ENCODE measurements at places on chromosomes 2 and 18. TPM values are rescaled to one million over a fixed set of nuclear protein-coding genes. Genes with fewer than 3 reads are reported as not detected.

DNA sequence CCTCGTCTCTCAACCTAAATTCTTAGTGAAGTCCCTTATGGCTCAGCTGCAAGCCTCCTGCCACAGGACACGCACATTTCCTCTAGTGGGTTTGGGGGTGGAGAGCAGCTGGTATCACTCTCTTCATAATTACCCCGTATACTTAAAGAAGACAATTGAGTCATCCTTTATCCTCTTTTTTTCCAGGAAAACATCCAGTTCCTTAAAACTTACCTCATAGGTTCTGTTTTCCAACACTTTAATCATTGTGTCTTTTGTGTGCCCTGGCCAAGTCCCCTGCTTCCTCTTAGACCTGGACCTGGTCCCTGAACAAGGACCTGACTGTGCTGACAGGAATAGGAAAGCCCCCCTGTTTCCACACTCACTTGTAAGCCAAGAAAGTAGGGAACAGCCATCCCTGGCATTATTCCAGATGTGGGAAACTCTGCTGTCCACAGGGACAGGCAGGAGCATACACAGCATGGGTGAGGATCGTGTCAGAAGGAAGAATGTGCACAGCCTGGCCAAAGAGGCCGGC lies 42.3 kb upstream of the MYO1B start:
- no peak for DNase-seq

GRCh38 chr18:49510393-49511115 lies 23.5 kb upstream of the C18orf32 start:
- peak; percentile 37 for DNase-seq

DNA sequence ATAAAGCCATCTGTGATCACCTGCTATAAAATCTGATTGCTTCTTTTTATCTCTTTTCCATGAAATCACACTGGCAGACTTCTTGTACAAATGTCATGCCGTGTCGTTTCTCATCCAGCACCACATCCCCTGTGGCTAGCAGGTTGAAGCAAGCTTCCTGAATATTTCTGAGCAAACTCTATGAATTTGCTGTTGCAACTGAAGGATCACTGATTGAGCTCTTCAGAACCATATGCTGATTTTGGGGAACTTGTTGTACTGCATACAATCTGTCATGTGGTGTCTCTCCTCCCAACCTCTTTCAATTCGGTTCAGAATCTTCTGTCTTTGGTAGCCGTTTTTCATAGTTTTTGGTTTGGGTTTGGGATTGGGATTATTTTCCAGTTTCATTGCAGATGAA lies 57.7 kb upstream of the RBMS1 start:
- no peak for DNase-seq

- DNase-seq: no peak
These were observed 162.5 kb upstream of the TMEFF2 start for GRCh38 chr2:192357217-192357616.

NMS gene
- not detected for total RNA-seq

EML6 gene
- total RNA-seq: 1.0 TPM

- DNase-seq: peak; percentile 68
These were observed 664 bp downstream of the NETO1 start for GRCh38 chr18:72866901-72867745.

PRSS56 gene
- total RNA-seq: not detected

GRCh38 chr2:18651842-18652774 lies 62.7 kb upstream of the NT5C1B start:
- no peak for DNase-seq

APOB gene
- 0.07 TPM for total RNA-seq

DNA sequence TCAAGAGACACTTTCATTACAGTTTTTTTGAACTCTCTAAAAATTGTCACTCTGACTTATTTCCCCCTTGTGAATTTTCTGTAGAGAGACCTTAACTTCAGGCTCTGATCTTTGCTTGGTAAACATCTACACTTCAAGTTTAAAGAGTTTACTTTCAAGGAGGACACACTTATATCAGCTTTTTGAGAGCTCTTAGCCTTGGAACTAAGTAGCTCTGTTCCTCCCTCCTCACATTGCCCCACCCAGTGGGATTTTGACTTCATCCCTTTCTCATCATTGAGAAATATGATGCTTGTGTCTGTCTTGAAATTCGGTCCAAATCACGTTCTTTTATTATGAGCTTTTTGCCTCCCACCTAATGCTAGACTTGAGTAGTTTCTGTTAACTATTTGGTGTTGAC lies 433.4 kb upstream of the MEIS1 start:
- no peak for DNase-seq

ATF2 gene
- 43.7 TPM for total RNA-seq

- no peak for DNase-seq
These were observed 62.9 kb downstream of the ZNF521 start for GRCh38 chr18:25289001-25289631.

ITGA6 gene
- total RNA-seq: 90.7 TPM

CROCC2 gene
- not detected for total RNA-seq

DNA sequence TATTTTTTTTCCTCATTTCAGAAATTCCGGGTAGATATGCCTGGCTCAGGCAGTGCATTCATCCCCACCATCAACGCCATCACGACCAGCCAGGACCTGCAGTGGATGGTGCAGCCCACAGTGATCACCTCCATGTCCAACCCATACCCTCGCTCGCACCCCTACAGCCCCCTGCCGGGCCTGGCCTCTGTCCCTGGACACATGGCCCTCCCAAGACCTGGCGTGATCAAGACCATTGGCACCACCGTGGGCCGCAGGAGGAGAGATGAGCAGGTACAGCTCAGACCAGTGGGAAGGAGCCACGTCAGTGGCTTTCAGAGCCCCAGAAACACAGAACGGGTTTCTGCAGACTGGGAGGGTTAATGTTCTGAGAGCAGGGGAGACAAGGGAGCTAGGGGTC lies 11.4 kb downstream of the FOSL2 start:
- no peak for DNase-seq

DNA sequence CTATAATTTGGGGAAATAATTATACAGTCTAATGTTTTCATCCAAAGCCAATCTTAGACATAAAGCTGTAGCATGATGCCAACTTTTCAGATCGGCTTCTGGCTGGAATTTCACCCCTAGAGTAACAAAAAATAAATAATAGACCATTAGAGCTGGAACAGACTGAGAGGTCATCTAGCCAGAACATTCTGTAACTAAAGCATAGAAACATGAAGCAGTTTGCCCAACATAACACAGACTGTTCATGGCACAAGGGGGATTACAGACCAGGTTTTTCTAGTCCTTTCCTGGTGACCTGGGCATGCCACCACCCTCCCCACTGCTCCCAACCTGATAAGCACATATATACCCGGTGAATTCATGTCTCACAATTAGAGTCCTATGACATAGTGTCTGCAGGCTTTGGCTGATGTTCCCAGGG lies 116.4 kb upstream of the PPP1CB start:
- DNase-seq: no peak

MALL gene
- total RNA-seq: 5.1 TPM

MAPRE3 gene
- total RNA-seq: 0.42 TPM

DNA sequence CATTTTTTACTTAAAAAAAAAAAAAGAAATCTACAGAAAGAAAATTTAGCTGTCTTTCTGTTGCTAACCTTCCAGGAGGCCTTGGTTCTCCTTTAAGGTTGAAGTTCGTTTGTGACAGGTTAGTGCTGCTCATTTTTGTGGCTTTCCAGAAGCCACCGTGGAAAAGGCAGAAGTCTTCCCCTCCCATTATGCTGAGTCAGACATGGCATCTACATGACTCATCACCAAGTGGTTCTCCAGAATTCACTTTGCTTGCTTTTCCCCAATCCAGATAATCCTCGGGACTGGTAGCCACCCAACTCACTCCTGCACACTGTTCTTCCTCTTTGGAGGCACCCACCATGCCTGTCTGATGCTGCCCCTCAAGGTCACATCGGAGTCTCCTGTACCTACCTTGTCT lies 228.7 kb downstream of the PIK3C3 start:
- no peak for DNase-seq

STPG4 gene
- total RNA-seq: not detected

DNA sequence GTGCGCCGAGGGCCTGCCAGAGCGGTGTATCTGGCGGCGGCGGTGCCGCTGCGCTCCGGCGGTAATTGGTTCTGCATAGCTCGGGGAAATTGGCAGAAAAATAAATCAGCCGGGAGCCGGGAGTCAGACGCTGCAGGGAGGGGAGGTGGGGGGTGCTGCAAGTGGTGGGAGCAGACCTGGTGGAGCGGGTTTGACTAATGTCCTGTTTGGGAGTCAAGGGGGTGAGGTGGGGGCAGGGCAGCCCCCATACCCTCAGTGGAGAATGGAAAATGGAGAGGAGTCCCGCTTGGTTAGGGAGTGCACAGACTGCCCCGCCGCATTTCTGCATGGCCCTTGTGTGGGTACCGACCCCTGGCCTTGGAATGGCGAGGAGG lies 107.3 kb downstream of the DYSF start:
- peak; percentile 67 for DNase-seq

VWA3B gene
- 1.0 TPM for total RNA-seq

- no peak for DNase-seq
These were observed 50.6 kb upstream of the ZEB2 start for GRCh38 chr2:144570566-144570965.

- DNase-seq: no peak
These were observed 37.0 kb downstream of the TPRKB start for GRCh38 chr2:73700131-73700611.

AQP12B gene
- not detected for total RNA-seq

DNA sequence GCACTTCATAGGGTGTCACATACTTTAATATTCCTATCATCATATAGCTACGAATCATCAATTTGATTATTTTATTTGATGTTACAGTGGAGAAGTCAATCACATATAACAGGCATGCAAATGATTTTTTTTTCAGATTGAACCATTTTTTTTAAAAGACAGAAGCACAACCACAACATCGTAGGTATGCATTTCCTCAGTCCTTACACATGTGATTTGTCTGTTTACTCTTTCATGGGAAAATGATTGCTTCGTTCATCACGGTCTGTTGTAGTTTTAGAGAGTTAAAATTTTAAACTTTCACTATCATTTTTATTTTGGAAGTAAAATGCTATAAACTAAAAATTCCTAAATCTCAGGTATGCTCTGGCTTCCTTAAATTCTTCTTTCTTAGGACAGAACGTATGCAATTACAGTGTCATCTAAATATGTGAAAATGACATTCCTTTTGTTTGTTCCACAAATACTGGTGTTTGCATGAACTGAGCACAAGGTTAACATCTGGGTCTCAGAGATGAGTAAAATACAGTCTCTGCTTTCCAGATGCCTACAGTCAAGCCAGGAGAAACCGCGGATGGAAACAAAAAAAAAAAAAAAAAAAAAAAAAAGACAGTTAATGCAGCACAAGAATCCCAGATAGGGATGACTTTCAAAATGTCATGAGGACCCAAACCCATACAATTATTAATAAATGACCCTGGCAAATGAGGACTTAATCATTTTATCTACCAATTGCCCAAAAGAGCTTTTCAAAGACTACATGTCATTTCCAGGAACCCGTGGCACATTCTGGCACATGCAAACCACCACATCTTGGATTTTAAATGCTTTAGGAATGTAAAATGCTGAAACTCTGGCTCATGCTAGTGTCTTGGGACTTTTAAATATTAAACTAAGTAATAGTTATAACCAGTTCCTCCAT lies 201.2 kb downstream of the LRP1B start:
- DNase-seq: no peak

DNA sequence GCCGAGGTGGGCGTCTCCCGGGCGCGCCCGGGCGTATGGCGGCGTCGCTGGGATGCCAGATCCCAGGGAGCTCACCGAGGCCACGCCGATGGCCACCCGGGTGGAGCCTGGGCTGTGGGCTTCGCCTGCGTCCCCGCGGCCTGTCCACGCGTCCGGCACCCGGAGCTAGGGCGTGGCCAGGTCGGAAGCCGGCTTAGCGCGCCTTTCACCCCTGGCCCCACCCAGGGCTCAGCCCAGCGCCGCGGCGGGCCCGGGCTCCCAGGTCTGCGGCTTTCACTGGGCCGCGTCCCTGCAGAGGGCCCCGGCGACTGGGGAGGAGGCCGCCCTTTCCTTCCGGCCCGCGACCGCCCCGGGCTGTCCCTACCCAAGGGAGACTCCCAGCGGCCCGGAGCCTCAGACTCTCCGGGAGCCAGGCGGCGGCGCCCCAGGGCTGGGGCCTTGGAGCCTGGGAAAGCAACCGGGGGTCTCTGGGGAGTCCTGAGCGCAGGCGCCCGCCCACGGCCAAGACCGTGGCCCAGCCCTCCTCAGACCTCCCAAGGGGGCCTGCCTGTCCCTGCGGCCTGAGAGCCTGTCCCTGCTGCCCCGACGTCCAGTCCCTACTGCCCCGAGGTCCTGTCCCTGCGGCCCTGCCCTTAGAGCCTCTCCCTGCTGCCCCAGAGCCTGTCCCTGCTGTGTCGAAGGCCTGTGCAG lies 36.3 kb upstream of the ITM2C start:
- DNase-seq: peak; percentile 55

GRCh38 chr2:218017211-218018053 lies 14.6 kb upstream of the TNS1 start:
- DNase-seq: no peak

- DNase-seq: no peak
These were observed 1008.5 kb upstream of the FANCL start for GRCh38 chr2:59249441-59250306.

GRCh38 chr2:100135415-100135814 lies 7.0 kb downstream of the AFF3 start:
- no peak for DNase-seq

CRACDL gene
- total RNA-seq: 0.24 TPM

EHBP1 gene
- 18.8 TPM for total RNA-seq

DNA sequence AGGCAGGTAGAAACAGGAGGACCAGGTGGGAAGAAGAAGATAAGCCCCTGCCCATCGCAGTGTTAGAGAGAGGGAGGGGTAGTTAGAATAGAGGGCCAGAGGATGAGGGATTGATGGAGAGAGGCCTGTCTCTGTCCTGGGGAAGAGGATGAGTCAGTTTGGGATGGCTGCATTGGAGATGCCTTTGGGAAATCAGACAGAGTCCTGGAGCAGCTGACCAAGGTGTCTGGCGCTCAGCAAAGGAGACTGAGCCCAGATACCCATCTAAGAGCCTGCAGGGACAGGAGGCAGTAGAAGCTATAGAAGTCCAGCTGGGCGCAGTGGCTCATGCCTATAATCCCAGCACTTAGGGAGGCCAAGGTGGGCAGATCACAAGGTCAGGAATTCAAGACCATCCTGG lies 177.8 kb upstream of the HAAO start:
- DNase-seq: no peak

NYAP2 gene
- total RNA-seq: not detected

GRCh38 chr2:121897335-121897970 lies 142.0 kb downstream of the TSN start:
- peak; percentile 76 for DNase-seq

GRCh38 chr2:12270876-12271588 lies 445.7 kb upstream of the TRIB2 start:
- no peak for DNase-seq

GRCh38 chr18:77051581-77052296 lies 80.8 kb downstream of the MBP start:
- no peak for DNase-seq

DNA sequence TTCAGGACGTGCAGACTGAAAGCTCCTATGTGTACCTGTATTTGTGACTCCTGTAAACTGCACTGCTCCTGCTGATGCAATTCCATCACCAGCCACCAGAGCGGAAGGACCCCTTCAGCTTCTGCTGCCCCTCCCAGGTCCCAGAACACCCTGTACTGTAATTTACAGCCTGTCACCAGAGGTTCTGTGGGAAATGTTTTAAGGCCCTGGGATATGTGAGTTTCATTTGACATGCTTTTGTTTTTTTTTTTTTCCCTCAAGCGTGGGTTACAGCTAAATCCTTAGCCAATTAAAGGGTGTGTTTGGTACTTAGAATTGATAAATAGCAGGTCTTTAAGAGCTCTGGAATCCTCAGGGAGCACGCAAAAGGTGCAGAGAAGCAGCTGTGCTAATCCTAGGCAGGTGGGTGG lies 79.4 kb downstream of the KCTD1 start:
- peak; percentile 77 for DNase-seq

- DNase-seq: peak; percentile 72
These were observed 2.9 kb upstream of the EPB41L3 start for GRCh38 chr18:5546660-5547059.

LIMS4 gene
- 0.07 TPM for total RNA-seq

Data from H7 (cell line).